Stimulated activated CD4-positive, alpha-beta T cell treated with anti-CD3 and anti-CD28 coated beads, Interleukin-15, amount 100 ng/mL, for 48 hours (primary cell): ENCODE measurements at places on chromosomes 11 and 22.

DNA sequence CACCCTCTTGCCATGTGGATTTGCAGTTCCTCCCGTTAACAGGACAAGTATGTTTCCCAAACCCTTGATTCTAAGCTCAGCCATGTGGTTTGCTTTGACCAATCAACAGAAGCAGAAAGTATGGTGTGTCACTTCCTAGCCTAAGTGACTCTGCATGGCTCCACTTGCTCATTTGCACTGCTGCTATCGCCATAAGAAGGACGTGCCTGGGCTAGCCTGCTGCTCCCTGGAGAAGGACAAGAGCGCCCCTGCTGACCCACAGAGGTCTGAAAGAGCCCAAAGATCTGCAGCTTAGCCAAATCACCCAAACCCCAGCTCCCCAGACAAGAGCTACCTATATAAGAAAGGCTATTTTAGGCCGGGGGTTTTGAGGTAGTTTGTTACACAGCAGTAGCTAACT is 18.0 kb downstream of the TBRG1 start:
- DNase-seq = no peak

DNA sequence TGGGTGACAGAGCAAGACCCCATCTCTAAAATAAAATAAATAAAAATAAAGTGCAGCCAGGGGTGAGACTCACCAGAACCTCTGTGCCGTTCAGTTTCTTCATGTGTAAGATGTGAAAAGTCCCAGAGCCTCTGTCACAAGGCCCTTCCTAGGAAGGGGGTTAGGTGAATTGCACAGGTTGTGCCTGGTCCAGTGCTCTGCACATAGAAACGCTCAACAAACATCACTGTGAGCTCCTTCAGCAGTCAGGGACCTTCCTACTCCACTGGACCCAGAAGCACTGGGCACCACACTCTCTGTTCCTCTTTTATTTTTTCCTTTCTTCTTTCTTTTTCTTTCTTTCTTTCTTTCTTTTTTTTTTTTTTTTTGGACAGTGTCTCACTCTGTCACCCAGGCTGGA is 22.3 kb downstream of the MRPL21 start:
- no peak for DNase-seq

GRCh38 chr22:36073476-36073875 is 44.9 kb upstream of the RBFOX2 start:
- no peak for DNase-seq

GRCh38 chr11:1706634-1707400 is 9.8 kb downstream of the KRTAP5-6 start:
- no peak for DNase-seq

DNA sequence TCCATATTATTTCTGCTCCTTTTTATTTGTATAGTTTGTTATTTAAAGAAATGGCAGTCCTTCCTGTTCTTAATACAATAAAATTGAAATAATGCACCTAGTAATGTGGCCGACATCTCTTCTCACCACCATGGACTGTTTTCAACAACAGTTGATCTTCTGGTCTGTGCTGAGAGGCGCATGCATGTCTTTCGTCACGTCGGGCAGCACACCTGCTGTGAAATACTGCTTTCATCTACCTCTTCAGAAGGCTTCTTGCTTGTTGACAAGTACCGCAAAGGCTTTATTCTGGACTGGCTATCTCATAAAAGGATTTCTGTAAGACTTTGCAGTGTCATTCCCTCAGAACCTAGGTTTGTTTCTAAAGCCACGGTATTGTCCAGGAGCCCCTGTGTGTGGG is 13.9 kb upstream of the MYO18B start:
- DNase-seq = no peak

- DNase-seq = peak; percentile 25
Measured at GRCh38 chr22:22342697-22343580, 98.4 kb downstream of the VPREB1 start.

DNA sequence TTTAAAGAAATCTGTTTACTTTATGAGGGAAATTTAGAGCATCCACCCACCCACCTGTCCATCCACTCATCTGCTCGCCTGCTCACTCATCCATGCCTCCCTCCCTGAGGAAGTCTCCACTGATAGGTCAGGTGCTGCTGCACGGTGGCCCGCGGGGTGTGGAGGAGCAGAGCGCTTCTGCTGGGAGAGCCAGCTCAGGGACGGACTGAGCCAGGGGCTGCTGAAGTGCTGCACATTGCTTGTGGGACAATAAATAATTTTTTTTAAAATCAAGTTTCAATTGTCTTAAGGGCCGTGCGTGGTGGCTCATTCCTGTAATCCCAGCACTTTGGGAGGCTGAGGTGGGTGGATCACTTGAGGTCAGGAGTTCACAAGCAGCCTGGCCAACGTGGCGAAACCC is 148.9 kb downstream of the TBC1D22A start:
- DNase-seq = no peak

DNA sequence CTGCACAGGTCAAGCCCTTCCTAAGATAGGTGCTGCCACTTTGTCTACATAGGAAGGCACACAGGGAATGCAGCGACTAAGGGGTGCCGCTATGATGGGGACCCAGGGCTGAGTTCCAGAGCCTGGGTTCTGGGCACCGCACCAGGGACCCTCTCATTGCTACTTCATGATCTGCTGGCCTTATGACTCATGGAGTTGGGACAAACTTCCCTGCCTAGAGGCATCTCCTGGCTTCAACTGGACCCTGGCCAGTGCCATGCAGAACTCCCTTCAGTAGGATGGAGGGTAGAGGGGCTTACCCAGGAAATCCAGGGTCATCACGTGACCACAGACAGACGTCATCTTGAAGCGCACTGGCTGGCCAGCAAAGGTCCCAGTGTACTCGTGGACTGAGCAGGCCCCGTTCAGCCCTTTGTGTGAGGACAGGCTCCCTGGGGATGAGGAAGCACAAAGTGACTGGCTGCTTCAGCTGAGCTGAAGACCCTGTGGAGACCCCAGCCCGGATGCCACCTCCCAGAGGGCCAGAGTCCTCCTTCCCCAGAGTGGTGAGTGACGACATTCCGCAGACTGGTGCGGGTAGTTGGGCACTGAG is 8.4 kb downstream of the TOP3B start:
- no peak for DNase-seq

- DNase-seq = no peak
Measured at GRCh38 chr22:41273128-41273527, 12.9 kb downstream of the RANGAP1 start.
